ENCODE measurements at places on chromosomes 7 and 10.
A peak's percentile ranks its signal among the peaks of the same experiment; 100 is the strongest.

DNA sequence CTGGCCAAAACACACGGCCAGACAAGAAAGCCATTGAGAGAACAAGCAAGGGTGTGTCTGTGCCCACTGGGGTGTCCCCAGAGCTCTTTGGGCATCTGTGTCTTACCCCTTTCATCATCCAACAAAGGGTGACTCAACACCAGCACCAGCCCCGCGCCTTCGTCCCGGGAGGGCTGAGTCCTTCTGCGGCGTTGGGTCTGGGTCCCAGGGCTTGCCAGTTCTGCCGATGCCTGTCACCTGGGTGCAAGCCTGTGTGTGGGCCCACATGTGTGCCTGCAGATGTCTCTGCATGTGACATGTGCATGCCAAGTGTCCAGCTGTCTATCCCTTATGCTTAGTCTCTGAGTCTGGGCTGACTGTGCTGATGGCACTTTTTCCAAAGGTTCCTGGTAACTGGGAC is 24.4 kb upstream of the ELN start:
- no peak for DNase-seq

DNA sequence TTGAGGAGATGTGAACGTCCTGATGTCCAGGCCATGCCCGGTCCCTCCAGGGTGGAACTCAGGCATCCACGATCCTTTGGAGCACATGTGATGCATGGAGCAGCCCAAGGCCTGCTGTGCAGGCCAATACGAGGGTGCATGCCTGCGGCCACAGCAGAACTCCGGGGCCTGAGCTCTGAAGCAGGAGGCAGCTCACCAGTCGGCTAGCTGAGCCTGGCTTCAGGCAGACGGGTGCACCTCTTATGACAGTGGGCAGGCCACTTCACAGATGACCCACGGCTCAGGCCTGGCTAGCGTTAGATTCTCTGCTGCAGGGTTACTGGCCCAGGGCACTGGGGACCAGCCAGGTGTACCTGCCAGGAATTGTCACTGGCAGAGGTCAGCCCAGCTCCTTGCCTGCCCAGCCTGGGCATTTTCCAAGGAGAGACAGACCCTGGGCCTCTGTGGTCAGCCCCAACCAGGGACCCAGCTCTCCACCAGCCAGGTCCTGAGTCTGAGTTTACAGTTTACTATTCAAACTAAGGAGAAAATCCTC is 29.6 kb upstream of the INPP5A start:
- DNase-seq: no peak

DNA sequence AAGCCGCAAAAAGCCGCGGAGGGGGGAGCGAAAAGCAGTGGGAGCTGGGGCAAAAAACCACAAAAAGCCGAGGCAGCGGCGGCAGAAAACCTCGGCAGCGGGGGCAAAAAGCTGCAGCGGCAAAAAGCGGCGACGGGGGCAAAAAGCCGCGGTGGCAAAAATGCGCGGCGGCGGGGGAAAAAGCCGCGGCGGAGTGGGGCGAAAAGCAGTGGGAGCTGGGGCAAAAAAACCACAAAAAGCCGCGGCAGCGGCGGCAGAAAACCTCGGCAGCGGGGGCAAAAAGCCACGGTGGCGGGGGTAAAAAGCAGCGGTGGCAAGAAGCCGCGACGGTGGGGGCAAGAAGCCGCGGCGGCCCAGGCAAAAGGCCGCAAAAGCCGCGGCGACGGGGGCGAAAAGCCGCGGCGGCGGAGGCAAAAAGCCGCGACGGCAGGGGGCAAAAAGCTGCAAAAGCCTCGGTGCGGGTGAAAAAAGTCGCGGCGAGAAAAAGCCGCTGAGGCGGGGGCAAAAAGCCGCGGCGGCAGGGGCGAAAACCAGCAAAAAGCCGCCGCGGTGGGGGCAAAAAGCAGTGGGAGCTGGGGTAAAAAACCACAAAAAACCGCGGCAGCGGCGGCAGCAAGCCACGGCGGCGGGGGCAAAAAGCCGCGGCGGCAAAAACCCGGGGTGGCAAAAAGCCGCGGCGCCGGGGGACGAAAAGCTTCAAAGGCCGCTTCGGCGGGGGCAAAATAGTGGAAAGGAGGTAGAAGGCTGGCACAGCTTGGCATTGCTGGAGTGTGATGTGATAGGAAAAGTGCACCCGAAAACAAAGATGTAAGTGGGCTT is 135.9 kb downstream of the ZNF92 start:
- DNase-seq: peak; percentile 4

- peak; percentile 52 for DNase-seq
Observed at GRCh38 chr10:104342941-104343411, 4.7 kb upstream of the ITPRIP start.

DNA sequence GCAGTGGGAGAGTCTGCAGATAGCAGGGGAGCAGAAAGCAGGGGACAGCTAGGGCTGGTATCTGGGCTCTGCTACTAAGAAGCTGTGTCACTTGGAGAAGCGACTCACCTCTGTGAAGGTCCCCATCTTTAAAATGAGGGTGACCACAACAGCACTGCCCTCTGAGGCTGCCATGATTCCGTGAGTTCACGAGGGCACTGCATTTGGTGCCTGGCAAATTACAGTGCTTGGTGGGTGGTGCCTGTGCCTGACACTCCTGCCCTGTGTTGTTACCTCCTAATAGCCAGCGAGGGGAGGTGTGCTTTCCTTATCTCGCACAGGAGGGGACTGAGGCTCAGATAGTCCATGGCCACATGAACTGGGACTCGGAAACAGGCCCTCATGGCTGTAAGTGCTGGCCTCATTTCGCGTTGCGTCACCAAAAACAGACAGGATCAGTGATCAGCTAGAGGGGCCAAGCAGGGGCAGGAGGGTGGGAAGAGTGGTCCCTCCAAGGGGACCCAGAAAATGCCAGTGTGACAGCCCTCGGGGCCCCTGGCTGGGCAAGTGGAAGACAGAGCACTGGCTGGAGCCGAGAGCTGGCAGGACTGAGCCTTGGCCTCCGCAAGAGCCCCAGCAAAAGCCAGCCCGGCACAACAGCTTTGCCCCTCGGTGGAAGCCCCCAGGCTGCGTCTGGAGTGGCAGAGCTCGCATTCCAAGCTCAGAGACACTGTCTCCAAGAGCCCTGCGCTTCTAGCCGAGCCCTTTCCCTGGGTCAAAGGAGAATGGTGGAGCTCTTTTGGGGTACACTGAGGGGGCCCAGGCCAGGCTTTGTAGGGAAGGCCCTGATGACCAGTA is 17.3 kb upstream of the BNIP3 start:
- no peak for DNase-seq

DNA sequence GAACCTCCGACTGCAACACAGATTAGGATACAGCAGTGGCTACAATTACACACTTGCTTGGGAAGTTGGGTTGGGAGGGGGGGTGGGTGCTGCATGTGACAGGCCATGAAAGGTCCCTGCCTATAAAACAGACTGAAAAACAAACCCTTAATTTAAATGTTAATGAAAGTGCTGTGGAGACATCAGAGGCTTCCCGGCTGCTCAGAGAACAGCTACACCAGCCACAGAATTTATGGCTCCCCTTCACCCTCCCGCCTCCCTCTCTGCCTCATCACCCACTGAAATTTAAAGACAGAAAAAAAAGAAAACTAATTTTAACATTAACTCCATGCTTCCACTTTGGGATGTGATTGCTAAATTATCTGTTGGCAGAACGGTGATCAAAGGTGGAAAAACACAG is 34.7 kb downstream of the FBXW4 start:
- no peak for DNase-seq

GRCh38 chr7:79951415-79951814 is 183.2 kb upstream of the GNAI1 start:
- DNase-seq: no peak

GRCh38 chr10:74883428-74883827 is 57.0 kb downstream of the KAT6B start:
- DNase-seq: no peak

DNA sequence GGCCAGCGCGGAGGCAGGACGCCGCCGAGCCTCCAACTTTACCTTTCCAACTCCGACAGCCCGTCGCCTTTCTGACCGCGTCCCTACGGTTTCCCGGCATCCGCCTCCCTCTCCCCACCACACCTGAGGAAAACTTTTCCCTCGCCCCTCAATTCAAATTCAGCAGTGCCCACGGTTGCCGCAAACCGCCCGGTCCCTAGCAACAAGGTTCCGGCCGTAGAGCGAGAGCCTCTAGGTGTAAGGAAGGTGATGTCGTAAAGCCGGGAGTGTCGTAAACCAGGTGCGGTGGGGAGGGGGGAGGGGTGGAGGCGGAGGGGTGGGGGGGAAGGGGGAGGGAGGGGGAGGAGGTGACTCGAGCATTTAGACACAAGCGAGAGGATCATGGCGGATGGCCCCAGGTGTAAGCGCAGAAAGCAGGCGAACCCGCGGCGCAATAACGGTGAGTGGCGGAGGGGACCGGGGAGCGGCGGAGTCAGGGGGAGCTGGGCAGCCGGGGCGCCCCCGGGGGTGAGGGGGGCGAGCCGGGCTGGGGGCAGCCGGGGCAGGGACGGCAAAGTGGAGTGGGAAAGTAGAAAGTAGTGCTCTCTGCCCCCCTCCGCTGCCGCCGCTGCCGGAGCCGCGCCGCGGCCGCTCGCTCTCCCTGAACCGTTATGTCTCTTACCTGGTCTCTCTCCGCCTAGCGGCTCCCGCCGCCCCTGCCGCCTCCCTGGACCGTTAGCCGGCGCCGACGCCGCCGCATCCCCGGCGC is at the start of gene ZEB1:
Gene ZEB1, plus strand, starts transcription at position 363 of the 748 bp plus-strand sequence. Its CDS starts 19 bp downstream, at position 382.
- DNase-seq: peak; percentile 84

Data from EL (cell line).